ENCODE measurements at places on chromosomes 1 and 21.
A peak's percentile ranks its signal among the peaks of the same experiment; 100 is the strongest.

- DNase-seq, result no peak
Measured at GRCh38 chr1:223285452-223285851, 78.5 kb downstream of the SUSD4 start.

DNA sequence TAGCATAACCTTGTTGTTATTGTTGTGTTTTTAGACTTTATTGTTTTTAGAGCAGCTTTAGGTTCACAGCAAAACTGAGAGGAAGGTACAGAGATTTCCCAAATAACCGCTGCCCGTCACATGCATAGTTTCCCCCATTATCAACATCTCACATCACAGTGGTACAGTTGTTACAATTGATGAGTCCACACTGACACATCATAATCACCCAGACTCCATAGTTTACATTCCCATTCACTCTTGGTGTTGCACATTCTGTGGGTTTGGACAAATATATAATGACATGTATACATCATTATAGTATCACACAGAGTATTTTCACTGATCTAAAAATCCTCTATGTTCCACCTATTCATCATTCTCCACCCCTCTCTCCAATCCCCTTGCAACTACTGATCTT is 25.9 kb upstream of the TOR3A start:
- no peak for DNase-seq

- no peak for DNase-seq
Measured at GRCh38 chr1:8554956-8555534, 237.1 kb downstream of the SLC45A1 start.

- DNase-seq, result no peak
Measured at GRCh38 chr1:198922638-198923430, 284.0 kb downstream of the PTPRC start.

DNA sequence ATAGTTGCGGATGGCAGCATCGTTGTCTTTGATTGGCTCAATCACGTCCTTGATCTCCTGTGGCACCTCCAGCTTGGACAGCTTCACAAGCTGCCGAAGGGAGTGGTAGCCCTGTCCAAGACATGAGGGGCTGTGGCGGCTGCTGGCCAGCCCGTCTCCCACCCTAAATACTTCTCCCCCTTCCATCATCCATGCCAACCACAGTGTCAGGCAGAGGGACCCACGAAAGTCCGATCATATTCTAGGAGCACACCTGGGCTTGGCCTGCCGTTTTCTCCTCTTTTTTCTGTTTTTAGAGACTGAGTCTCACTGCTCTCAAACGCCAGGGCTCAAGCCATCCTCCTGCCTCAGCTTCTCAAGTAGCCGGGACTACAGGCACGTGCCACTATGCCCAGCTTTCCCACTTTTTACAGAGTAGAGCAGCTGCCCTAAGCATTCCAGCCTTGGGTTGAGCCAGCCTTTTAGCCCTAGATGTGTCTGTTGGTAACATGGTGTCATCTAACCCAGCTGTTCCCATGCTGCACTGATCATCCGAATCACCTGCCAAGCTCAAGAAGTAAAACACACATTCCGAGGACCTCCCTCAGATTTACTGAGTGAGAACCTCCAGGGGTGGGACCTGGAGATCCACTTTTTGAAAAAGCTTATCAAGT is 10.4 kb downstream of the MTHFR start:
- DNase-seq, result no peak

GRCh38 chr1:9891207-9891606 is 18.9 kb downstream of the CTNNBIP1 start:
- no peak for DNase-seq

GRCh38 chr1:198499588-198499987 is 40.9 kb downstream of the ATP6V1G3 start:
- no peak for DNase-seq

DNA sequence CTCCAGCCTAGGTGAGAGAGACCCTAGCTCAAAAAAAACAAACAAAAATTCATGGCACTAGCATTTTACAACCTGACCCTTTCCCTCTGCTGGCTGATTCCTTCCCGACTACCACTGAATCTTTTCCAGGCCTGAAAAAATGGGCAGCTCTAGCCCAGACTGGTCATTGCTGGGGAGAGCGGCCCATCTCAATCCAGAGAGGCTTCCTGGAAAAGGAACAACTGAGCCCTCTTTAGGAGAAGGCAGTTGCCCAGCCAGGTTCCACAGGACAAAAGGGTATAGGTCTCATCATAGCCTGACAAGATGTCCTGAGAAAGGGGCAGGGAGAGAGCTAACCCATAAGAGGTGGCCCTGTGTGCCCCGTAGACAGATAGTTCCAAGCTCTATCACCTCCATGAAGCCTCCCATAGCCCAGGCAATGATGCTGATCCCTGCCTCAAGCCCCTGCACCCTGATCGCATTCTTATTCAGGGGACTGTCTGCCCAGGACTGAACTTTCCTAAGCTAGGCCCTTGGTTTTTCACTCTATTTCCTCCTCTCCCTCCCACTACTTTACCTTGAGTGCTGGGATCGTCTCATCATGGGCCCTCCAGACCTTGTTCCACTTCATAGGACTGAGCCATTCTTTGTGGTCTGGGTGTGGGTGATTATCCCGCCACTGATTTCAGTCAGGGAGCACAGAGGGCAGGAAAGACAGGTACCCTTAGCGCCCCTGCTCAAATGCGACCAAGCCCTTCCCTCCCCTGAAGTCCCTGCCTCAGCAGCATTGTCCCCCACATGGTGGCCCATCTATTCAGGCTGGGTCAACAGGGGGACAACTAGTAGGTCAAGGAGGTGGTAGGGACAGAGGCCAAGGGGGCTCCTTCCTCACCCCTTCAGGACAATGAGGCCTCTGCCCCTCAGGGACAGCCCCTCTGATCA is 18.2 kb downstream of the RHBG start:
- DNase-seq, result no peak

DNA sequence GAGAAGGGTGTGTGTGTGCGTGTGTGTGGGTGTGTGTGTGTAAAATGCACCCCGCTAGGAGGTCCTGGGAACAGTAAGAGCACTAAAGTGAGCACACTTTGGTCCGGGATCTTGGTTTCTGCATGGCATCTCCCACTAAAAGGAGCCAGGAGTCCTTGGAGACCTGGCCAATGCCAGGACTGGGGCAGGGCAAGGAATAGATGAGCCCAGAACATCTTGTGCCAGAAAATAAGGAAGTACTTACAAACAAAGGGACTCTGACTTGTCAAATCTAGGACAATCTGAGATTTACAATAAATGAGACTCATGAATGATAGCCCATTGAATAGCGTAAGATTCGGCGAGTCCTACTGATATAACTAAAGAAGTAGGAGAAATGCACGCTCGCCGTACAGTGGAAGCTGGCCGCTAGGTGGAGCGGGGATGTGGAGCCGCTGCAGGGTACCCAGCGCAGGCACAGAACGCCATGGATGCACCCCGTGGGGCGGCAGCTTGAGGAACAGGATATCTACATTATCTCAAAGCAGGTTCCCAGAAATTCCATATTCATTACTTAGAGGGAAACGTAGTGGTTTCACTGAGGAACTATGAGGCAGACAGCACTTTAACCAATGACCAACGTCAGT is 7.1 kb downstream of the SLC37A1 start:
- DNase-seq, result no peak

- no peak for DNase-seq
Measured at GRCh38 chr1:32960819-32961355, 3.7 kb downstream of the RNF19B start.

DNA sequence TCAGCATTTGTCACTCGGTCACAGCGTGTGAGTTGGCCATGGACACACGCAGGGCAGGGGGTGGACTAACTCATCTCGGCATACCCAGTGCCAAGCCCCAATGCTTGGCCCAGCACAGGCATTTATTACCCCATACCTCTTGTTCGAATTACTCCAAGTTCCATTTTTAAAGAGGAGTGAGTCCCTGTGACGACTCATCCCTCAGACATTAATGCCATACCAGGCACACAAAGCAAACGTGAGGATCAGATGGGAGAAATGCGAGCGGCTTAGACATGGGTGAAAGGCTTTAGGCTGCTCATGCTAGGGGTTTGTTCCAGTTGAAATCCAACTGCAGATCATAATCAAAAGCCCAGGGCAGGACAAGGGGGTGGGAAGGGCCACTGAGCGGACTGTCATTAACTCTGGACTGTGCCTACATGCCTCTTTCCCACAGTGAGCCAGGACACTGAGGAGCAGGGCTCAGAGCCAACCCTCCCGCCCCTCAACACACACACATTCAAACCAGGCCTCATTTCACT is 118.5 kb upstream of the NGF start:
- DNase-seq, result no peak

- no peak for DNase-seq
Measured at GRCh38 chr1:172700556-172700955, 41.7 kb downstream of the FASLG start.

DNA sequence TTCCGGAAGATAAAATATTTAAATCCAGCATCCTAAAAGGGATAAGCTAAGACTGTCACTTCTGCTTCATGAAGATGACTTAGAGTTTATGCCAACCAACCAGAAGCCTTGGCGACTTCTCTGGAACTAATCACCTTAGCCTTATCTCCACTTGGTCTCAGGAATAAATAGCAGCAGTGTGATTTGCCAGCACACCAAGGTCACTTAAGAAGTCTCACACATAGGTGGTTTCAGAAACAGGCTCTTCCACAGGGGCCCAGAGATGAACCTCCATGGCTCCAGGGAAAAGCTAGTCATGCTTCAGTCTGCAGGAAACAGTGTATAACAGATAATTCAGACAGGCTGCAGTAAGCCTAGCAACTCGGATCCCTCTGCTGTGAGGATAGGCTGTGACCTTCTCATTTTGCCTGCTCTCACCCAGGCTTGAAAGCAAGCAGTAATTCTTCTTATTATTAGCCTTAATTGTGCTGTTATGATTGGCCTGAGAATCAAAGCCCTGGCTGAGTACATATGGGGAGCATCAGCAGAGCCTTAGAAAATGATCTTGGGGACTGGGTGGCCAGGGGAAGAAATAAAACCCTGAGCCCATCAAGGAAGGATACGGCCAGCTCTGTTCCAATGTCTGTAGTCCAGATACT is 84.7 kb downstream of the WLS start:
- DNase-seq, result no peak

DNA sequence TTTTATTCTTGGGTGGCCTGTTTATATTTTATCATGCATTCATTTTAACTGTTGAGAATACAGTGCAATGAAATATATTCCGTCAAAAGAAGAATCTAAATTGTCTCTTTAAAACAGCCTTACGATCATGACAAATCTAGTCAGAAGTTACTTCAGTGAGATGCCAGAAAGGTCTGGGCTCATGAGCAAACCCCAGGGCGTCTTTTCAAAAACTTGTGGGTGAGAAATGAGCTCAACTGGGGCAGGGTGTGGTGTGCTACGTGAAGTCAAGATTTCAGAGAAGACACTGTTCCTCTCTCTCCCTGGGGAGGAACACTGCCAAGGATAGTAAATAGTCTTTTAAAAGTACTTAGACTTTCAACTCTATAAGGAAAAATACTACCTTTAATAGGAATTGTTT is 13.4 kb upstream of the UAP1 start:
- no peak for DNase-seq

GRCh38 chr21:44253832-44254710 is 7.6 kb downstream of the DNMT3L start:
- no peak for DNase-seq

GRCh38 chr1:246613096-246613758 is 47.0 kb downstream of the CNST start:
- DNase-seq, result no peak

GRCh38 chr1:34900775-34901502 is 28.5 kb downstream of the DLGAP3 start:
- no peak for DNase-seq

GRCh38 chr1:223153177-223154119 is 10.4 kb upstream of the TLR5 start:
- DNase-seq, result no peak

DNA sequence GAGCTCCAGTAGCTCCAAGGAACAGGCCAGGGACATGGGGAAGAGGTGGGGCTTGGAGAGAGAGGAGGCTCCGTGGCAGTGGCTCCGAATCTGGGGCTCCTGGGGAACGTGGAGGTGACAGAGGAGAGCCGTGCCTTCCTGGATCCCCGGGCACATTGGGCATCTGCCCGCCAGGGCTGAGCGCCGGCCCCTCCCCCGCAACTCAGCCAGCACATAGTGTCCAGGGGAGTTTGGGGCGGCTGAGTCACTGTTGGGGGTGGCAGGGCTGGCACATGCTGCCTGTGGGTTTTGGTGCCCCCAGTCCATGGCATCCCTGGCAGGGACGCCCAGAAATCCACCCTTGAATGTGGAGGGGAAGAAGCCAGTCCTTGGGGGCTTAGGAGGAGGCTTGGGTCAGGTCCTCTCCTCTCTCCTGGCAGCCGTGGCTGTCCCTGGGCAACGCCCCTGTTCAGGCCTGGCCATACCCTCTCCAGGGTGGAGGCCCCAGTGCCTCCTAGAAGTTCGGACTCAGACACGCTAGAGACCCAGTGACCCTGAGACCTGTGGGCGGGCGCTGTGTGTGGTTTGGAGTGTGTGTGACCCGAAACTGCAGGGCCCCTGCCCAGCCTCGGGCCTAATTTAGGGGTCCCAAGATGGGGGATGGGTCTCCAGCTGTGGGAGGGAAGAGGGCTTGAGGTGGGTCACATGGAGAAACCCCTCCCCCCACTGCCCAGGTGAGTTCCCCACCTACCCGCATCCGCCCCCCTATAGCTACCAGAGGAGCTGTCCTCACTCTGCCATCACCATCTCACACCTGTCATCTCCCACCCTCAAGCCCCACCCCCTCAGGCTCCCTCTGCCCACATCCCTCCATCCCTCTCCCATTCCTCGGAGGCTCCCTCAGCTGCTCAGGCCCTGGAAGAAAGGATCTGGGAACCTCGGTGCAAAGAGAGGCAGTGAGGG is 1.6 kb downstream of the HSPB7 start:
- DNase-seq, result no peak

DNA sequence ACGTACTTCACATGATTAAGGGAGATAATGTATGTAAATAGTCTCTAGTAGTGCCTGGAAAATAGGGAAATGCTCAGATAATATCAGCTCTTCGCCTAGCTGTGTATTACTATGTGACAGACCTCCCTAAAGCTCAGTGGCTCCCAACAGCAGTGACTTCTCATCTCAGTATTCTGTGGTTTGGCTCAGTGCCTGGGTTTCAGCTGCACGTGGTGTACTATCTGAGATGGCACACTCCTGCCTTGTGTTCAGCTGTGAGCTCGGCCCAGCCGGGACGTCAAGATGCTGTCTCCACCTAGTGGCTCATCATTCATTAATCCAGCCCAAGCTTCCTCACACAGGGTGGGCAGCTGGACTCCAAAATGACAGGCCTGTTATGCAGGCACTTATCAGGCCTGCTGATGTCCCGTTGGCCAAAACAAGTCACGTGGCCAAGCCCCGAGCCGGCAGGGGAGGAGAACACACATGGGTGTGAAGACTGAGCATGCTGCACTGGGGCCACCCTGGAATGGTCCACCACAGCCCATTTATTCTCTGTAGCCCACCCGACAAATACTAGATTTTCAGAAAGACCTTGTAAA is 17.8 kb downstream of the SLFNL1 start:
- DNase-seq, result peak; percentile 85

All from activated CD8-positive, alpha-beta memory T cell treated with anti-CD3 and anti-CD28 coated beads, Interleukin-2, amount 50 U/mL, for 4 hours (primary cell).